Coronary artery (tissue), 2 donors: ENCODE measurements at places on chromosomes 1 and 21.

- DNase-seq, result peak; percentile 83
Measured at GRCh38 chr1:226702957-226703831, 35.9 kb downstream of the ITPKB start.

- no peak for DNase-seq
Measured at GRCh38 chr1:15146971-15147376, 6.6 kb upstream of the TMEM51 start.

DNA sequence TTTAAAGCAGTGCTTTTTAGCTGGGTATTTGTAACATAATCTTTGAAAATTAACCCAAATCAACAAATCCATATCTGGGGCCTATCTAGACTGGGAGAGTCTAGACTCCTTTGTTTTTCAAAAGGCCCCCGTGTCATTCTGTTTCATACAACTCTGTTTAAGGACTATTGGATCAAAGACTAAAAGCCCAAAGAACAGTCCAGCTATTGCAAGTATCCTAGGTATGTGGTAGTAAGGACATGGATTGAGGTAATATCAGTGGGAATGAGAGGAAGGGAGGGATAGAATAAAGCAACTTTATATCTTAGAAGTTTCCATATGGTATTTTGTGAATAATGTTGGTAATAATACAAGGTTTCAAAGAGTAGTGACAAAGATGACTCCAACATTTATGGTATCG lies 18.2 kb downstream of the KIF1B start:
- DNase-seq, result no peak

- no peak for DNase-seq
Measured at GRCh38 chr1:221439008-221439746, 302.7 kb downstream of the DUSP10 start.

DNA sequence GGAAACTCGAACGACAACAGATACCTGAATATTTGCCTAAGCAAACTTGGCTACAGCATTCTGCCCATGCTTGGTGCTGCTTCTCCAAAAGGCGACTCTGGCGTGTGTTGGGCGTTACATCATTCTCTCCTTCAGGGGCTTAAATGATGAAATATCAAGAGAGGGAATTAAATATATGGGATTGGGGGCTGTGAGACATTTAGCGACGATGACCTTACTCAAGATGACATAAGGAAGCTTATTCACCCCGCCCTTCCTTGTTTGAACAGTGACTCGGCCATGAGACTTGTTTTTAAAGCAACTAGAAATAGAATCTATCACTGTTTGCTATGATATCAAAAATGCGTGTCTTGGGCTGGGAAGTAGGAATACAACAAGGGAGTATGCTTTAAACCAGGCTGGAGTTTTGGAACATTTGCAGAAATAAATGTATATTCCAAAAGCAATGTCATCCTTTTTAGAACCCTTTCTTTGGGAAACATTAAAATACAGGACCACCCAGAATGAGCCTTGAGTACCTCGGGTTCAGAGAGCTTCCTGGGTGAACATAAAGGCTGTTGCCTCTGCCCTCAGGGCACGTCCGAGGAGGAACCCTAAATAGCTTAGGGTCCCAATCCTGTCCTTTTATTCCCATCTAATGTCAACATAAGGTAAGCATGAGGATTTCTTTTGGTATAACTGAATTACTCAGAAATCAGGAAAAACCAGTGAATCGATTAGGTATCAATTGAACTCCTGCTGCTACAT lies 123.3 kb upstream of the SLC45A1 start:
- no peak for DNase-seq

- DNase-seq, result no peak
Measured at GRCh38 chr1:183516725-183517124, 44.4 kb downstream of the SMG7 start.

DNA sequence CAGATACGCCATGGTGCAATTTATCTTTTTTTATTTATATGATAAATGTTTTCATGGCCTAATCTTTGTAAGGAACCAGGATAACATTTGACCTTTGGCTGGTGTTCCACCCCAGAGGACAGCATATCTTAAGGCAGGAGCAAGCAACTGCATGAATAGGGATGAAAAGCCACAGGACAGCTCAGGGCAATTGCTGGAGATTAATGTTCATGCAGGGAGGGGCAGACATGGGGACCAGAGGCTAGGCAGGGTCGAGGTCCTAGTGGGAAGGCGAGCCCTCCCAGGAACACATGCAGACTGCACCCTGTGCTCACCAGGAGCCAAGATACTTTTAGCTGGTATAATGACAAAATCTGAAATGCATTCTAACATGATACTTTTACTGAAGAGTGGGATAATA lies 74.4 kb upstream of the HAO2 start:
- DNase-seq, result no peak
